ENCODE measurements at places on chromosomes 1 and 21.

GRCh38 chr21:42970946-42971653 is 3.3 kb upstream of the PKNOX1 start:
- no peak for DNase-seq

- DNase-seq = no peak
These were observed 24.2 kb downstream of the PCAT6 start for GRCh38 chr1:202834771-202835547.

DNA sequence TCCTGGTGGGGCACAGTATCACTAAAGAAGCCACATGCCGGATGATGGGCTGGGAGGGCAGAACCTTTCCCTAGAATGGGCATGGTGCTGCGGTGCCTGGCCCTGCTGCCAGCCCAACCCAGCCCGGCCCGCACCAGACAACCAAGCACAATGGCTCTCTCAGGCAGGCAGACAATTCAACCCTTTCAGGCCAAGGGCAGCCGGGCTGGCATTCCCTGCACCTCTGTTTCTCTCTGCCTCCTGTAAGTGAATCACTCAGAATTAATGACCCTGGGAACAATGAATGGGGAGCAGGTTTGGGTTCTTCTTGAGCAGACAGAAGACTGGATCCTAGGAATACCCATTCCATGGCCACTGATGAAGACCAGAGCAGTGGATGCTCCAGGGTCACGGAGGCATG is 41.0 kb upstream of the IFFO2 start:
- DNase-seq = no peak

- DNase-seq = no peak
These were observed 176.4 kb upstream of the C8B start for GRCh38 chr1:57142169-57142568.

DNA sequence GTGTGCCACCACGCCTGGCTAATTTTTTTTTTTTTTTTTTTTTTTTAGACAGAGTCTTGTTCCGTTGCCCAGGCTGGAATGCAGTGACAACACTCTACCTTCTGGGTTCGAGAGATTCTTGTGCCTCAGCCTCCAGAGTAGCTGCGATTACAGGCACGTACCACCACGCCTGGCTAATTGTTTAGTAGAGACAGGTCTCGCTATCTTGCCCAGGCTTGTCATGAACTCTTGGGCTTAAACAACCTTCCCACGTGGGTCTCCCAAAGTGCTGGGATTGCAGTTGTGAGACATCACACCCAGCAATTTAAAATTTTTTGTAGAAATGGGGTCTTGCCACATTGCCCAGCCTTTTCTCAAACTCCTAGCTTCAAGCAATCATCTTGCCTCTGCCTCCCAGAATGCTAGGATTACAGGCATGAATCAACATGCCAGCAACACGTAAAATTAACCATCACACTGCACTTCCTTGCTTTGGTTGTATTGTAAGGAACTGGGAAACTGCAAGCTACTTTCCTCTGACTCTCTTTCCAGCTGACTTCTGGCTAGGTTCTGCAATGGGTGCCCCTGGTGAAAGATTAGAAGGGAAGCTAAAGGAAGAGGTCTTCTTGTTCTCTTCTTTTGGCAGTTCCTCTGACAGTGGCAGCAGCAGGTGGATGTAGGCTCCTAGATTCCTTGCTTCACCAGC is 13.9 kb upstream of the IL6R start:
- no peak for DNase-seq

DNA sequence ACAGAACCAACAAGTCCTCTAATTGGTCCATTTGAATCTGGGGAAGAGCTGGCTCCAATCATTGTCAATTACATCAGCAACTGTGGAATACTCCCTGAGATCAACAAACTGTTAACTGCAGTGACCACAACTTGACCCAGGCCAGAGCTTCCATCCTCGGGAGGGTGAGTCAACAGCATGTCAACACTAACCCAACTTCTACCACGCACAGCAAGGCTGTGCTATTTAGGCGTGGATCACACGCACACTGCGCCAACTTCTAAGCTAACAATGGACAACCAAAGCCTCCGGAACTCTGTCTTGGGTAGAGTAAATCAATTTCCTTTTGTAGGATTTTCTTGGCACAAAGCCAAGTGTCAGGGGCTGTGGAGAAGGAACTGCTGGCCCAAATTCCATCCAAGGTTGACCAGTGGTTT is 30.4 kb downstream of the APP start:
- DNase-seq = no peak

- no peak for DNase-seq
These were observed 117.5 kb upstream of the HOOK1 start for GRCh38 chr1:59697150-59697800.

DNA sequence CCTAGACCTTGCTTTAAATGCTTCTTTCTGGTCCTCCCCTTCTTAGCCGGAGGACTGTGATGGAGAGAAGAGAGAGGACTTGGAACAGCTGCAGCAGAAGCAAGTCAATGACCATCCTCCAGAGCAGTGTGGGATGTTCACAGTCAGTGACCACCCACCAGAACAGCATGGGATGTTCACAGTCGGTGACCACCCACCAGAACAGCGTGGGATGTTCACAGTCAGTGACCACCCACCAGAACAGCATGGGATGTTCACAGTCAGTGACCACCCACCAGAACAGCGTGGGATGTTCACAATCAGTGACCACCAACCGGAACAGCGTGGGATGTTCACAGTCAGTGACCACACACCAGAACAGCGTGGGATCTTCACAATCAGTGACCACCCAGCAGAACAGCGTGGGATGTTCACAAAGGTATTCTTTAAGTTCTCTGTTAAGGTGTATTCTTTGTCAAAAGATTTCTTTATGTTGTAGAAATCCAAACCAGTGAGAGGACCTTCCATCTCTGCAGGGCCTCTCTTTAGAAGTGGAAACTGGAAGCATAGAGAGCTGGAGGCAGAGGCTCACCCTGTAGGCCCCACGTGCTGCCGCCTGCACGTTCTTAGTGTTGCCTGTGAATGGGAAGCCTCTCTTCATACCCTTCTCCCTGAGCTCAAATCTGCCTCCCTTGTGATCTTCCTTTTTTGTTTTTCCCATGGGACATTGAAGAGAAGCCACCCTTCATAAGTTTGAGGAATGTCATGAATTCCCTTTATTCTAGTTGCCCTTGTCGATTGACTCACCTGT is 10.6 kb downstream of the PCNT start:
- no peak for DNase-seq

DNA sequence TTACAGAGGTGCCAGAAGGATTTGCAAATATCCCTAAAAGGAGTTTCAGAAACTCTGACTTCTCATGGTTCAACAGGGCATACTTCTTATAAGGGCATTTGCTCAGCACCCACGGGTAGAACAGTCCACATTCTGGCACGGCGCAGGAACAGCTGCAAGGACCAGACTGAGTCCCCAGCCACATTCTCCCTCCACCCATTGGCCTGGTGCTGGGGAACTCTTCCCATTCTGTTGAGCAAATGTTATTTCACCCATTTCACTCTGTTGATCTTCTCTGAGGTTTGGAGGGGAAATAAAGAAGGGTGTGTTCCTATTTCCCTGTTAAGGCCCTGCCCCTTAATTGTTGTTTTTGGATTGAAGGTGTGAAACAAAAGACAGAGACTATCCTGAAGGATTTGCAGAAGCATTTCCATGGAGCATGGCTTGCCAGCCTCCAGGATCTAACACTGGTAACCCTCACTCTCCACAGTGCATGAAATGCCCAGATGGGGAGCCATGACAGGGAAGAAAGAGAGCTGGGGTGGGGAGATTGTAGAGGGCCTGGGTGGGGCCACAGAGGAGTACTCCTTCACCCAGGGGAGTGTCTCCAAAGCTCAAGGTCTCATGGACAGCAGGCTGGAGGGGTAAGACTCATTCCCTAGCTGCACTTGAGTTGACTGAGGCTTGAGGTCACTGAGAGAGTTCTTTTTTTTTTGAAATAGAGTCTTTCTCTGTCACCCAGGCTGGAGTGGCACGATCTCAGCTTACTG is 35.0 kb downstream of the INAVA start:
- DNase-seq = no peak

DNA sequence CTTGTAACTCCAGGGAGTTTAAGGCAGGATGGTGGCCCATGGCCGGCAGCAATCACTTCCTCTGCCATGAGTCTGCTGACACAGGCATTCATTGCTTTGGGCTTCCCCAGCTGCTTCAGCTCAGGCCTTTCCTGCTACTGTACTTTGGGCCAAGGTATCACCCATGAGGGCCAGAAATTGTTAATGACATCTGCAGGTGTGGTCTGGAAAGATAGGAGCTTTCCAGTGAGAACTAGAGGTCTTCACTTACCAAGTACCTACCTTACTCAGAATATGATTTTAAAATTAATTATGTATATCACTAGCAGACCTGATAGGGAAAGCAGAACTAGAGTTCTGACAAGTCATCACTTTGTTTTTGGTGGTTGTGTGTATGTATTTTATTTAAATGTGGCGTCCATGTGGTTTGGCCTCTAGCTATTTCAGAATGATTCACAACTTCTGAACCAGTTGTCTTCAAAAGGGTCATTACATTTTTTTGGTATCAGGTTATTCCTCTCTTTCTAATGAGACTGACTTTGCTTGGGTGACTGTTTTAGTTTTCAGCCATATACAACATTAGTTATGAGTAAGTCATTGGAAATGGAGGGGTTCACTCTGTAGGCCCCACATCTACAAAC is 2.7 kb downstream of the RGL1 start:
- DNase-seq = no peak

DNA sequence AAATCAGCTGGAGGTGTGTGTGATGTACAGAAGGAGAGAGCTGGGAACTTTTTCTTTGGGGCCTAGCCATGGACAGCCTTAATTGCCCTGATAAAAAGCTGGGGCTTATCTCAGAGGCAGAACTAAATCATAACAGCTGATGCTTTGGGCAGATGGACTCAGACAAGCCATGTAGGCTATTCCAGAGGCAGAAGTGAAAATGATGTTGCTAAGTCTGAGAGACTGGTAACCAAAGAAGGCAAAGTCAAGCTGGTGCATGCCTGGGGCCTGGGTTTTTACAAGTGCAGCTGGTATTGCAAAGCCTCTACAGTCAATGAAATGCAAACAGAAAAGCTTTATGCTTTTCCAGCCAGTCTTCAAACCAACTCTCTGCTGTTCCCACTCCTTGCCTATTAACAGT is 39.0 kb upstream of the LMX1A start:
- no peak for DNase-seq

- DNase-seq = no peak
These were observed 125.9 kb upstream of the IRF2BP2 start for GRCh38 chr1:234735916-234736315.

GRCh38 chr1:55289614-55290013 is 74.5 kb upstream of the USP24 start:
- DNase-seq = no peak

Measured in hematopoietic multipotent progenitor cell (in vitro differentiated cells).